Mucosa of gallbladder (tissue), 1 donor: ENCODE measurements at places on chromosomes 3 and 15.

DNA sequence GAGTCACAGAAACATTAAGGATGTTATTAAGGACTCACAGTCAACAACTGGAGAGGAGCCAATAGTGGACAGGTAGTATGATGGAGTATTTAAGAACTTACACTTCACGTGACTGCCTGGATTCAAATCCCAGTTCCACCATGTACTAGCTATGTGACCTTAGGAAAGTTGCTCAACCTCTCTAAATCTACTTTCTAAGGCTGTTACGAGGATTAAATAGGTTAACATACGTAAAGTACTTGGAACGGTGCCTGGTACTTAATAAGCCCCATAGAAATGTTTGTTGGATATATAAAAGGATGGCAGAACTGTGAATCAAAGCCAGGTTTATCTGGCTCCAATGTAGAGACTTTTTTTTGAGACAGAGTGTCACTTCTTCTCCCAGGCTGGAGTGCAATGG lies 24.4 kb downstream of the THRB start:
- DNase-seq: no peak

GRCh38 chr15:64634576-64635498 lies 140.6 kb downstream of the RBPMS2 start:
- DNase-seq: no peak

DNA sequence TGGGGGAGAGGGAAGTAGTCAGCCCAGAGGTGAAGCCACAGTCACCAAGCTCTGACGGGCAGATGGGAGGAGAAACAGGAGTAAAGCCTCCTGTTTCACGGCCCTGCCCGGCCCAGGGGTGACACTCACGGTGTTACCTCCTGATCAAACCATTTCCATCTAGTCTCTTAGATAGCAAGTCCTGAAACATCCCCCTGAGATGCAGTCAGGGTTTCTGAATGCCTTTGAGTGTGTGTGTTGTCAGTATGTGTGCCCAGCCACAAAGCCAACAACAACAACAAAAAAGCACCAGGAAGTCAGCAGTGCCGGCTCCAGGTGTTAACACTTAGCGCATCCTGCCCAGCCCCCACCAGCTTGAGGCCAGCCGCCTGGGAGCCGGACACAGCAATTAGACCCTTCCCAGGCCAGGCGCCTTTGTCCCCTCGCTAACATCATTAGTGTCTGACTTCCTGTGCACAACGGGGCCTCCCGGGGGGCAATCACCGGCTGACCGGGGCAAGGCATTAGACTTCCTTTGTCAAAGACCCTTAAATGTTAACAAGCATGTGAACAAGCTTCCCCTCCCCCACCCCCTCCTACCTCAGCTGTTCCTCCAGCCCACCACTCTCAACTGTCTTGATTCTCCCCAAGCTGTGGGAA lies 34.5 kb downstream of the IL17RD start:
- no peak for DNase-seq

DNA sequence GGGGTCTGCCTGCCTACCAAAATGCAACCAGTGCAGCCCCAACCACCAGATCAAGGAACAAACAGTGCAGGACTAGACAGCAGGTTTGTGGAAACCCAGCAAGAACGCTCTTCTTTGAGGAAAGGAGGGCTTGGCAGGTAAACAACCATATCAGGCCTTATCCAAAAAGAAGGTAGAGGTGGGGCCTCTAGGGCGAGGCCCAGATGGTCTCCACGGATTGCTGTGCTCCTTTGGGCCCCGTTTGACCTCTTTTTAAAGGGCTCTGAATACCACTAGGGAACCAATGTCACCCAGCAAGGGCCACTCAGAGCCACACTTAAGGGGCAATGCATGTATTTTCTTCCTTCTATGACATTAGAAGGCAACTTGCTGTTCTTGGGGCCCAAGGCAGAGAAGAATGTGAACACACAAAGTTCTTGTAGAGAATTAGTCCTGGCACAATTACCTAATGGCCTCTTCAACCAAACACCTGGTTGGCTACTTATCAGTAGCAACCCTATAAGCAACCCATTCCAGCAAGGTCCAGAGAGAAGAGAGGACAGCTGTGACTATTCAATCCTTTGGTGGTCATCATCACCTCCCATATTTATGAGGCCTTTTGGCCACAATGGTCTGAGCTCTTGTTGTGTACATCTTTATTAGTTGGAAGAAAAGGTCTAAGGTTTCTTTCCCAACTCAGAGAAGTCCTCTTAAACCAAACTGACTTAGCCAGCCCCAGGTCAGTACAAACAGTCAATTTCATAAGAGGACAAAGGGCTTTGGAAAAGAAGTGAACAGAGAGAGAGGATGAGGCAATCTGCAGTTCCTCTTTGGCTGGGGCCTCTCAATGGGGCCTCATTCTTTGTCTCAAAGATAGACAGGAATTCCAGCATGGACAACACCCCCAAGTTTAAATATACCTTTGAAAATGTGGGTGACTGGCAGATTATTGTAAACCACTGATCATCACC lies 36.0 kb downstream of the FOXP1 start:
- DNase-seq: no peak

GRCh38 chr15:80106051-80106450 lies 46.6 kb downstream of the ZFAND6 start:
- DNase-seq: no peak

DNA sequence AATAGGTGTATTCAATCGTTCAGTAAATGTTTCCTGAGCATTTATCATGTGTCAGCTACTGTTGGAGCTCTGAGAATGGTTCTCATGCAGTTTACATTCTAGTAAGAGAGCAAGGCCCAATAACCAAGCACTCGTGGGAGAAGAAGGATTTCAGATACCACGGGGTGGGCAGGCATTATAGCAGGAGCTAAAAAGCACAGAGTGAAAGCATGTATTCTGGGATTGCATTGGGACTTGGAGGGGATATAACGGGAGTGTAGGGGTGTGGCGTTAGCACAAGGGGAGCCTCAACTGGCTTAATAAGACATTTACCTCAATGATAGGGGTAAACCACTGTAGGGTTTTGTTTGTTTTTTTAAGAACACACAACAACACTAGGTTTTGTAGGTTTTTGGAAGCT lies 1.6 kb upstream of the SIAH2 start:
- no peak for DNase-seq

DNA sequence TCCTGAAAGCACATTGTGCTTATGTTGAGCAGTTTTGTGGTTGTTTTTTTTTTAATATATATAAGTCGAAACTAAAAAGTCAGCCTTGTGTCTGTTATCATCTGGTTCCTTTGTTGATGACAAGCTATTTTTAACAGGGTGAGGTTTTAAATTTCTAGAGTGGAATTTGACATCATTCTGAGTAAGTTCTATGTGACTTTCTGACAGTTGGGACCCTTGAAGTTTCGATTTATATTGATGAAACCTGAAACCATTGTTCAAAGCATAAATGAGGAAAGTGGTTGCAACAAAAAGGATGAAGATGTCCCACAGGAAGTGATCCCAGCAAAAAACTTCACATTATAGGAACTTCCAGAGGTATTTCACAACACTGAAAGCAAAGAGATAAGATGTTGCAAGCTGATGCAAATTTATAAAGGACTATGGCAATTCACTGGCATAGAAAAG lies 94.0 kb downstream of the CYP19A1 start:
- DNase-seq: no peak

GRCh38 chr15:52139599-52140462 lies 27.3 kb upstream of the BCL2L10 start:
- DNase-seq: peak; percentile 75

GRCh38 chr3:159902546-159903314 lies 85.9 kb upstream of the IL12A start:
- DNase-seq: no peak

DNA sequence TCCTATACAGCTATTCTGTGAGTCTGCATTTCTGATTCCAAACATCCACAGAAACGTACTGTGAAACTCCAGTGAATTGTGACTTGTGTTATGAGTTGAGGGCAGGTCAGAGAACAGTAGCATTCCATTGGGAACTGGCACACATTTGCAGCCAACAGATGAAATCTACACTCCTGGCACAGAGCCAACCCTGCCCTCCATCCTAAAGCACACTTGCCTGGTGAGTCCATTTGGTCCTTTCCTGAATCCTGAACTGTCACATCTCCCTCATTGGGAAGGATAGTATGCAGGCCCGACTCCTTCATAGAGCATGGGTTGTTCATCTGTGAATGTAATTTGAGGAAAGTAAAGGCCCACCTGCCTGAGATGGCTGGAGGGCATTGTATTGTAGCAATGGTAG lies 314.3 kb upstream of the RASGRP1 start:
- no peak for DNase-seq

DNA sequence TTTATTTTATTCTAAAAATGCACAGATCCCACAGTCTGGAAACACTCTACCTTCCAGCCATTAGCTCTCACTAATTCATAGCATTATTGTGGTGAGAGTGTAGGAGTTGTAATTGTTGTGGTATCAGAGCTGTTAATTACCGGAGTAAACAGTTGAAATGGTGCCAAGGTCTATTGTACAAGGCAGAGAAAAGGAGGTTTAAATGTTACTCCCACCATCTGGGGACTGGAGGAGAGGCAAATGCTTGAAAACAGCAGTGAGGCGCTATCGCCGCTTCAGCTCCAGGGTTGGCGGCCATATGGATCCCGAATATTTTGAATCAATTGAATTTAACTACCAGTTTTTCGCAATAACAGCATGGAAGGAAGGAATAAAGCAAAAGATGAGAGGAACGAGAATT lies 113.1 kb upstream of the C15orf61 start:
- DNase-seq: no peak

DNA sequence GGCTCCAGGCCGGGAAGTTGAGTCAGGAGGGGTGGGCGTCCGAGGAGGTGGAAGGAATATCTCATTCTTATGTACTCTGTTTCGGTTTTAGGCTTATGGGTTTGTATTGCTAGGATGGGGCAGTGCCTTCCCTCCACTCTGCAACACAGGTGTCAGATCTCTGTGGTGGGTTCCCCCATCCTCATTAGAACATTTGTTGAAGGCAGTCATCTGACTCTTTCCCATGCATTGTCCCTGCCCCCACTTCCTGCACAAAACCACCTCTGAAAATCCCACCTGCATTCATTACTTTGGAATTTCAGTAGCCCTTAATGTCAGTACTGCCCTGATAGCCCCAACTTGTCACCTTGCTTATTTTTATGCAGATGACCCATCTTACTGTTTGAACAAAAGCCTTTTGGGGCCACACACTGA lies 29.5 kb downstream of the GYG1 start:
- DNase-seq: no peak

DNA sequence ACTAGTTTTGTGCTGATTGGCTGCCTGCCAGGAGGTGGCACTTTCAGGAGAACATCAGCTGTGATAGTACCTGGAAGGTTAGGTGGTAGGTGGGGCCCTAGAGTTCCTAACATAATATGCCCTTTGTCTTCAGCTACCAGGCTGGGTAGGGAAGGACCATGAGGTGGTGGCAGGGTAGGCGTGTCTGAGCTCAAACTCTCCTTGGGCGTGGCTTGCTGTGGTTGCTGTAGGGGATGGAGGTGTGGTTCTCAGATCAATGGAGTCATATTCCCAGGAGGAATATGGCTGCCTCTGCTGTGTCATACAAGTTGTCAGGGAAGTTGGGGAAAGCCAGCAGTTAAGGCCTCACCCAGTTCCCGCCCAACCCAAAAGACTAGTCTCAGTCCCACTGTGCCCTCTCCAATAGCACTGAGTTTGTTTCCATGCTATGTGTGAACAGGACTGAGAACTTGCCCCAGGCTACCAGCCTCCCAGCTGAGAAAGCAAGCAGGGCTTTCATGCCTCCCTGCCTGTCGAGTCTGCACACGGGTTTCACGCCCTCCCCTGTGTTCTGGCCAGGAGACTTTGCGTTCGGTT lies 107.7 kb downstream of the CHCHD4 start:
- peak; percentile 11 for DNase-seq

DNA sequence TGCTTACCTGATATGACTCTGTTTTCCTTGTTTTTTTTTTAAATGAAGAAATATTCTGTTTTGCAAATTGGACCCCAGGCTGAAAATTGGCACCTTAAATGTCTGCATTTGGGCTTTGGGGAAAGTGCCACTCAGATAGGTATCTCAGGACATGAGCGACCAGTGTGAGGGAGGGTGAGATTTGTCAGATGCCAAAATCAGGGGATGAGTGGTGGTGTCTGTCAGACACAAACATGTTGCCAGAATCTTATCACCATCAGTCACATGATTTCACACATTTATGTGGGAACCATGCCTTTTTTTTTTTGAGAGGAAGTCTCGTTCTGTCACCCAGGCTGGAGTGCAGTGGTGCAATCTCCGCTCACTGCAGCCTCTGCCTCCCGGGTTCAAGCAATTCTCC lies 75.6 kb upstream of the OSBPL11 start:
- no peak for DNase-seq

DNA sequence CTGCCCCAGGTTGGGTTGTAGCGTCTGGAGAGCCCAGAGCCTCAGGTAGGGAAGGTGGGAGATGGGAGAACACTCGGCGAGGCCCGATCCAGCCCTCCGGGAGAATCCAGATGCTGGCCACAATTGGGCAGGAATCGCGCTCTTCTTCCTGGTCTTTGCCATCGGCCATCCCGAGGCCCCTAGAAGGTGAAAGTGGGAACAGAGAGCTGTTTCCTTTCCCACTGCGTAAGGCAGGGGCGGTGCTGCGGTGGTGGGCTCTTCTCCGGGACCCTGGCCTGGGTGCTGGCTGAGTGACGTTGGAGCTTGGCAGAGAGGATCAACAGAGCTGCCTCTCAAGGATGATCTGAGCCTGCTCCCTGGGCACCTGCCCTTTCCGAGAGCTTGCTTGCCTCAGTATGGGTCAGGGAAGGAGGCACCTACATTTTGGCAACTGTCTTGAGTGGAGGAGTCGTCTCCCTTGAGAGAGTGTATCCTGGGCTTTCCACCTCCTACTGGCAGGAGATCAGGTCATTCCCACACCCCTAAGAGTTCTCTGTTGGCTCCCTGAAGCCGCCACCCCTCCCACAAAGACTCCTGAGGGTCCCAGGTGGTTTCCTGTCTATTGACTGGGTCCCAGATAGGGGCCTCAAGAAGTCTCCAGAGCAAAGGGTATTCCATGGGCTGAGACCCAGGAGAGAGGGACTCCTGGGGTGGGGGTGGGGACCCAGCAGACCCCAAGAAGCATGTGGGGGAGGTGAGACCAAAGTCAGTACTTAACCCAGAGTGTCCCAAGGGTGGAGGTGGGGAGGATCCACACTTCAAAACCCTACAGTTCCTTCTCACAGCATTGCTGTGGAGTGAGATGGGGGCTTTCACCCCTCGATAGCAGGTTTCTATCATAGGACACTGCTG lies 1.6 kb downstream of the C15orf39 start:
- DNase-seq: no peak

- peak; percentile 99 for DNase-seq
Measured at GRCh38 chr15:99250857-99251841, at the start of gene LRRC28. LRRC28 (plus strand) TSS chr15:99251481; CDS start chr15:99255958, 4,477 bp downstream.

GRCh38 chr3:42254566-42254965 lies 11.4 kb downstream of the CCK start:
- no peak for DNase-seq
